Fibroblast of skin of abdomen (primary cell): ENCODE measurements at places on chromosomes 4 and X.

DNA sequence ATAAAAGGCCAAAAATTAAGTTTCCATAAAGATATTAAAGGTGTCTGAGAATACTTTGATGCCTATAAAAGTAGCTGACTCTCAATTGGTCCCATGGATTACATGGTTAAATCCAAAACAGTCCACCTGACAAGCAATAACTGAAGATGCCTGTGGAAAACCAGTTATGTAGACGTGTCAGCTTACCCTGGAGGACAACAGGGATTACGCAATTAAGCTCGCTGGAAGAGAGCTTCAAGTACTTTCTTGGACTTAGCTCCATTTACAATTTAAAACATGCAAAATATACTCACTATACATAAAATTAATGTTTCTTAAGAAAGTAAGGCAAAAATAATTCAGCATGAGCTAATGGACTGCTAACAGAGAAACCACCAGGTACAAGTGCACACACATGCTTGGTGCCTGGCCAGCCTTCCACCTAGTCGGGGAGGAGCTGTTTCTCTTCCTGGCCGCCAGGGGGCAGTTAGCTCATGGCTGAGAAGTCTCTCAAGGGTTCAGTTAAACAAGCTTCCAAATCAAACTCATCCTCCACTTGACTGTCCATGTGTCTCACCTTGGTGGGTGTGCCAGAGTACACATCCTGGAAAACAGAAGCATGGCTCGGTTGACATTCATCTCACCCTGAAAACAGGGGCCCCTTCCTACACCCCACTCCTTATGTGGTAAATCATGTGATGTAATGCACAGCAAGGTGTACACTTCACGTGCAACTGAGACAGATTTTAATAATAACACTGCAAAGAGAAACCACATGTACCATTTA is 9.2 kb upstream of the FAM53A start:
- DNase-seq: peak; percentile 70

DNA sequence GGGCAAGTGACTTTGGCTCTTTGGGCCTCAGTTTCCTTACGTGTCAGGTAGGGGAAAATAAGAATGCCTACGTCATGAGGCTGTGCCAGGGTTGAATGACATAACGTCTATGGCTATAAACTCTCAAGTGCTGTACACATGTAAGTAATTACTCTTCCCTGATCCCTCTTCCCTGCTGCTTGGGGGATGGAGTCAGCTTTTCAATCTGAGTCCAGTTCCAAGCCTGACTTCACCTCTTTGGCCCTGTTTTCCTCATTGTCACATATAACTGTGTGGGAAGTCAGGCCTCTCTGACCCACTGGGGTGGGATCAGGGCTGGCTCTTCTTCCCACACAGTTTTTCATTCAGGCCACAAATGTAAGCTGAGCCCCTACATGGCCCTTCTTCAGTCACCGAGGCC is 11.4 kb upstream of the CITED1 start:
- no peak for DNase-seq

- DNase-seq: no peak
Observed at GRCh38 chrX:44415639-44416386, 72.3 kb upstream of the EFHC2 start.

DNA sequence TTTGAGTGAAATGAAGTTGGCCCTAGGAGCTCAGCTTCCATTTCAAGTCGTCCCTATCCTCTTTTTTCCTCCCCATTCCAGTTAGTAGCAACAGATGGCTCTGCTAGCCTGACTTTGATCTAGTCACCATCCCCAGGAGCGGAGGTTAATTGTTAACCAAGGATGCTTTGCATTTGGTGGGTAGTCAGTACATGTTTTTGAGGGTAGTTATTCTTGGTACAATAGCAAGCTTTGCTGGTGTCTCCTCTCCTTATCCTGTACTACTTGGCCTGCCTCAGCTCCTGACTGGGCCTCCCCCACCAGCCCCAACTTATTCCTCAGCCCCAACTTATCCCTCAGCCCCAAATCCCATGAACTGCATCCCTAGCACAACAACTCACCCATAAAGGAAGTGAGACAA is 14.8 kb upstream of the RTL5 start:
- DNase-seq: no peak

GRCh38 chr4:80213117-80213815 is 16.0 kb downstream of the PRDM8 start:
- peak; percentile 41 for DNase-seq

- peak; percentile 22 for DNase-seq
Observed at GRCh38 chrX:50168241-50168687, 32.5 kb downstream of the AKAP4 start.

- DNase-seq: peak; percentile 72
Observed at GRCh38 chr4:156734965-156735895, 236.4 kb downstream of the PDGFC start.

DNA sequence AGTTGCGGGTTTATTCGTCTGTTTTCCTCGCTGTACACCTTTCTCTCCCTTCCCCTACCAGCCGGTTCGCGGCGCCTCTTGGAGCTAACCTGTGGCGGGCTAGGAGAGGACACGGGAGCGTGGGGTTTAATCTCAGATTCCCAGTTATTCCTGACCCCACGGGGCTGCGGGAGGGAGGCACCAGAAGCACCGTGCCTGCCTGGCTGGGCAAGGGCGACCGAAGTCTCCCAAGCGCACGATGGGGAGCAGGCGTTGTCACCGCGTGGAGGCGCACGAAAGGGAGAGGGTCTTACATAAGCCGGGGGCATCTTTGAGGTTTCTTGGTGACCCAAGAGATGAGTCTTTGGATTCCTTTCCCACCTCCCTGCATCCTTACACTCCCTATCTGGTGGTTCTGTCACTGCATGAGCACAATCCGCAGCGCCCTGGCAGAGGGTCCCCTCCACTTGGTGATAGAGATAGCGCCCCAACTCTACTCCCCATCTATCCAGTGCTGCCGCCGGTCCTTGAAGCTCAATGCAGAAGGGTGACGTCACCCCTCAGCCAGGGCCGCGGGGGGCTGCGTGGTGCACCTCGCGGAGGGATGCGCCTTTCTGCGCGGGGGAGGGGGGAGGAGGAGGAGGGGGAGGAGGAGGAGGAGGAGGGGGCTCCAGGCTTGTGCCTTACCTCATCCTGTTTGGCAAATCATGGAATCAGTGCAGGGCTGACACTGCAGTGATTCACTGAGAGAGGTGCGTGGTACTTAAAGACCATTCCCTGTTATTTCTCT is 793 bp downstream of the TSPAN7 start:
- no peak for DNase-seq

- DNase-seq: no peak
Observed at GRCh38 chrX:85851418-85851817, 195.9 kb downstream of the CHM start.

DNA sequence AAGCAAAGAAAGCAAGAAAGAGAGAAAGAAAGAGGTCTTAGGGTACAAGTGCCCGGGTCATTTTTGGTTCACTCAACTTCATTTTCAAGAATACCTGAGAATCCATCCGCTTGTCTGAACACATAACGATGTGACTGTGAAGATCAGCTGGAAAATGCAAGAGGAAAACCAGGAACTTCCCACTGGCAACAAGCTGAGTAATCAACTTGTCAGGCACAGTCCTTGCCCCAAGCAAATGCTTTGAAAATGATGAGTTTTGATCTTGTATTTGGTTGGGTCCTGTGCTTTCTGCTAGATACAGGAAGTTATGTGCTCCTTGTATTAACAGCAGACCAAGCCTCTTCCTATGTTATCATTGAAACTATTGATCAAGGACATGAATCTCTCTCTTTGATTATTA is 239.1 kb downstream of the ASMT start:
- no peak for DNase-seq

DNA sequence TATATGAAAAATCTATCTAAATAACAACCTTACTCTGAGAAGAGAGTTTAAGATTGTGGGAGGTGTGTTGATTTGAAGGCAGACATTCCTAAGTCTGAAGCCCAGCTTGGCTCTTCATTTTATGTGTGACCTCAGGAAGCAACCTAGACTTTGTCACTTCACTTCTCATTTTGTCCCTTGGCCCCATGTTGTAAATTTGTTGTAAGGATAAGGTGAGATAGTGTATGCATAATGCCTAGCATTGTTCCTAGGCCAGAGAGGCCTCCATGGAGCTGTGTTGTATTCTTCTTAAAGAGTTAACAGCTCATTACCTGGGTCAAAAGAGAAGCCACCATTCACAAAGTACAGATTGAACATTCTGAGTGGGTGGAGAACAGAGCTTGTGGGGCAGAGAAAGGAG is 1084.4 kb upstream of the SLIT2 start:
- DNase-seq: no peak

DNA sequence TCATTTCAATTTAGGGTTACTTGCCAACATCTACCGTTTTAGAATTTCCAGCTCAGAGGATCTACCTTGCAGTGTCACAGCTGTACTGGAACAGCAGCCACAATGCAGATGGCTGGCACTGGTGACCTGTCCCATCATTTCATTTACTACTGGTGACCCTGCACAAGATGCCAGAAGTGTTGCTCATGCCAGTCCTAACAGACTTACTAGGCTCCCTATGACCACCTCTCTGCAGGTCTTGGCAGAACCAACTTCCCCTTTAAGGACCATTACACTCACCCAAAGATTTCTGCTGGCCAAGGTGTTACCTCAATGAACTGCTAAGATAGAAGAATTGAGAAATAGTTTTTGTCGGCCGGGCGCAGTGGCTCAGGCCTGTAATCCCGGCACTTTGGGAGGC is 106.9 kb downstream of the C4orf51 start:
- no peak for DNase-seq

- DNase-seq: no peak
Observed at GRCh38 chr4:24807611-24808010, 12.2 kb downstream of the SOD3 start.

DNA sequence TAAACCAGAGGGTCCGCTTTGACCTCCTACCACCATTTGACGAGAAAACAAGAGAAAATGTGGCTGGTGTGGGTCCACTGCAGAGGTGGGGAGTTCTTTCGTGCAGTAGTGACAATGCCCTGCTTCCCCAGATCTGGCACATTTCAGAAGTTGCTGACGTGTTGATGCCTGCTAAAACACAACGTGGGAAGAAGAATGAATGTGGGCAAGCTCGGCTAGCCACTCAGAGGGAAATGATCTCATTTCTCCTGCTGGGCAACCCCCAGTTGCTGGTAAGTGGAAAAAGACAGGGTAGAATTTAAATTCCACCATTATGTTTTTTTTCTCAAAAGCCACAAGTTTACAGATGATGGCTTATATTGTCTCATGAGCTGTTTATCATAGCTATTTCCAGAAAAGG is 77.9 kb downstream of the LUZP4 start:
- DNase-seq: peak; percentile 41

DNA sequence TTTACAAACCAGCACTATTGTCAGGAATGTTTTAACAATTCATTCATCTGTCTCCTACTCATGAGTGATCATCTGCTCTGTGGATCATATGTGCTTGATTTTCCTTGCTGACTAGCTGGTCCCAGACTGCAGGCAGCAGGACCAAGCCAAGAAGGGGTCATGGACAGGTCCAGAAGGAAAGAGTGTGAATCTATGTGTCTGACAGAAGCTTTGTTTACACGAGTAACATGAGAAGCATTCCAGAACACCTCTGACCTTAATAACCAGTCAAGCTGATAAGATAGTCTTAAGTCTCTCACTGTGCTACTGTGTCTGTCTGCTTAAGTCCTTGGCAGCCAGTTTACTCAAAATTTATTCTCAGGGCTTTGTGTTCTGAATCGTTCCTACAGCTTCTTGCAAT is 39.0 kb downstream of the GUCY1A1 start:
- peak; percentile 83 for DNase-seq

DNA sequence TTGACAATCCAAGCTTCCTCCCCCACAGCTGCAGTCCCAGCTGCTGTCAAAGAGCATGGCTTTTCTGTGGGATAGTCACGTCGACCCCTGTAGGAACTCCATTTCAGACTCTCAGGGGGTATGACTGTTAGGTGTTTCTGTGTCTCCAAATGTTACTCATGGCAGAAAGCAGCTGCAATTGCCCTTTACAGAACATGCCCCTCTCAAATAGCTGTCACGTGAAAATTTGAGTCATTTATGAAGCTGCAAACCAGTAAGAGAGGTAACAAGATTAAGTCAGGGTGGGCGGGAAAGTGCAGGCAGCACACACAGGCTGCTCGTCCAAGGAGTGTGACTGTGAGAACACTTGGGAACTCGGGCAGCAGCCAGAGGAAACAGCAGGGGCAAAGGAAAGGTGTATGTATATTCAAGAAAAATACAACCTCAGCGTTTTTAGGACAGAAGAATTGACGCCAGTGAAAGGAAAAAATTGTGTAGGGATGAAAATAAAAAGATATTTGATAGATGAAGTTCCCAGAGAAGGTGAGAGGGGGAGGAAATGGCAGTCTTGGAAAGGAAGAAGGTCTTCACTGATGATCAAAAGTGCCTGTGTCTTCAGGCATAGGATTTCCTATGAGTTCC is 66.5 kb upstream of the TMEM184C start:
- peak; percentile 62 for DNase-seq

DNA sequence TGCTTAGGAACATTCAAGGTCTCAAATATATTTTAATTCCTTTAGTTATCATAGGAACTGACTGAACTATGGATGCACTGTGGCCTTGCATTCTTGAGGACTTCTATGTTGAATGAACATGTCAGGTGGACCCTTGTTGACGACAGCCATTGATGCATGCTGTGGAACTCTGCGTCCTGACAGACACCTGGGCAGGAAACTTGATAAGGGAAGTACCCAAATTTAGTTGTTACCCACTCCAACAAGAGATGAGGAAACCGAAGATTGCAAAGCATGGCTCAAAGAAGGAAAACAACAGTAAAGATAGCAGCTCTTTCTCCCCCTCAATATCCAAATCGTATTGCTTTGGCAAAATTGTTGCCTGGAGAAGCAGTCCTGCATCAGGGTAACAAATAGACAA is 540.0 kb upstream of the NR3C2 start:
- DNase-seq: no peak

DNA sequence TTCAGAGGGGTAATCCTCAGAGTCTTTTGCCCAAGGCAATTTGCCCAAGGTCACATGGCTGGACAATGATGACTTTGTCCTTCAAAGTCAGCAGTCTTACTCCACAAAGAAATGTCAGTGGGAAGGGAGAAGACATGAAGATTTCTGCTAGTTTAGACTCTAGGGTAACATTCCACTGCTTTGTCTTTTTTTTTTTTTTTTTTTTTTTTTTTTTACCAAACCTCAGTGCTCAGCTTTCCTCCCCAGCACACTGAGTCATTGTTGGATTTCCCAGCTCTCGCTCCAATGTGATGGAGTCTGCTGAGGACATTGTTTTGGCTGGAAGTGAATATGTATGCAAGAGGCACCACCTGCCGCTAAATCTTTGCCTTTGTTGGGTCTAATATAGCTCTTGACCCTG is 7.2 kb upstream of the C1QTNF7 start:
- peak; percentile 70 for DNase-seq

- no peak for DNase-seq
Observed at GRCh38 chrX:7019555-7019954, 128.0 kb upstream of the STS start.

- peak; percentile 41 for DNase-seq
Observed at GRCh38 chr4:145937971-145938611, 532 bp downstream of the ZNF827 start.

DNA sequence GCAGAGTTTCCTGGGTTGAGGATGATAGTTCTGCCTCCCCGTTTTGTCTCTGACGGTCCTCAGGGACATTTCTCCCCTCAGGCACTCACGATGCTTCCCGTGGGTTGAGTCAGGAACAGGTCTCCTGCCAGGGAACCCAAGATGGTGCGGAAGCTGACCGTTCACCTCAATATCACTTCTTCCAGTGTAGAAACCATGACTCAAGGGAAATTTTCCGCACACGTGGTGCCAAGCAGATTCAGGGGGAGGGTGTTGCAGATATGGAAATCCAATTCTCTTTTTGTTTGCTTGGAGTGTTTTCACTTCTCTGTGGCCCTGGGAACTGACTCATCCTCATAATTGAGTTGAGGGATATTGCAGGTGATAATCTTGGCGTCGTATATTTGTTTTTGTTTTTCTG is 46.7 kb downstream of the CXorf49B start:
- no peak for DNase-seq
